Left renal pelvis (tissue), 4 donors: ENCODE measurements at places on chromosomes 5 and 9. TPM values are rescaled to one million over a fixed set of nuclear protein-coding genes. Genes with fewer than 3 reads are reported as not detected.

The FOXD4L4 gene
- polyA plus RNA-seq: not detected

The CDH12 gene
- polyA plus RNA-seq: 8.7 TPM

The GMCL2 gene
- 0.08 TPM for polyA plus RNA-seq

The AGXT2 gene
- polyA plus RNA-seq: 52.4 TPM
